ENCODE measurements at places on chromosomes 3 and 15.

- no peak for DNase-seq
Measured at GRCh38 chr3:106957029-106957428, 420.2 kb upstream of the CCDC54 start.

- no peak for DNase-seq
Measured at GRCh38 chr3:87311309-87311708, 34.9 kb upstream of the POU1F1 start.

- no peak for DNase-seq
Measured at GRCh38 chr3:133329626-133330025, 70.2 kb upstream of the BFSP2 start.

- no peak for DNase-seq
Measured at GRCh38 chr3:9139366-9139765, 110.1 kb downstream of the SRGAP3 start.

DNA sequence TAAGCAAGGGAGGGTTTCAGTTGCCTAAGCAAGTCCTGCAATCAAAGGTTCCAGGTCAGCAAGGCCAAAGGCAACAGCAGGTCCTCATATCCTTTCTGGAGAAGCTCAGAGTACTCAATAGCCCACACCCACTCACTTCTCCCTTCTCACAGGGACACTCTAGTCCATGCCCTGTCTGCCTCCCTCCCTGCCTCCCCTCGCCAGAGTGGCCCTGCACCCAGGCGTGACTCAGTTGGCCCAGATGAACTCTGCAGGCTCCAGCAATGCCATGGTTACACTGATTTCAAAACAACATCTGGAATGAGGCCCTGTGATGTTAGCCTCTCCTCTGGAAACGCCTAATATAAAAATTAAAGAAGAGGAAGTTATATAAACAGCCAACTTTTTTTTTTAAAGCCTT lies 32.9 kb downstream of the IL16 start:
- DNase-seq, result peak; percentile 66

- DNase-seq, result no peak
Measured at GRCh38 chr3:141360888-141361598, 7.3 kb upstream of the ZBTB38 start.

DNA sequence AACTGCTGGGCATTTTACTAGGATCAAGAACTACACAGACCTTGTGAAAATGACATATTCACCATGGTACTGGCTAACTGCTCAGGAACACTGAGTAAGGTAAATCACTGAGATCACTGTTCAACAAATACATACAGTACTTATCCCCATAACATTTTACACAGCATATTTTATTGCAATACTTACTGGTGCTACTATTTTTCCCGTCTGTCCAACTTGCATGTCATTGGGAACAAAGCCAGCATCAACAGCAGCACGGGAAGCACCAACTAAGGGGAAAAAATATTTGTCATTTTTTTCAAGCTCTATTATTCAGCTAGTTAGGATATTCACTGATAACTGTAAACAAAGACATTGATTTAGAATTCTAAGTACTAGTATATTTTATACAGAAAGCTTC lies 37.0 kb downstream of the ETFA start:
- no peak for DNase-seq

- DNase-seq, result no peak
Measured at GRCh38 chr15:58665672-58666071, 83.8 kb downstream of the ADAM10 start.

DNA sequence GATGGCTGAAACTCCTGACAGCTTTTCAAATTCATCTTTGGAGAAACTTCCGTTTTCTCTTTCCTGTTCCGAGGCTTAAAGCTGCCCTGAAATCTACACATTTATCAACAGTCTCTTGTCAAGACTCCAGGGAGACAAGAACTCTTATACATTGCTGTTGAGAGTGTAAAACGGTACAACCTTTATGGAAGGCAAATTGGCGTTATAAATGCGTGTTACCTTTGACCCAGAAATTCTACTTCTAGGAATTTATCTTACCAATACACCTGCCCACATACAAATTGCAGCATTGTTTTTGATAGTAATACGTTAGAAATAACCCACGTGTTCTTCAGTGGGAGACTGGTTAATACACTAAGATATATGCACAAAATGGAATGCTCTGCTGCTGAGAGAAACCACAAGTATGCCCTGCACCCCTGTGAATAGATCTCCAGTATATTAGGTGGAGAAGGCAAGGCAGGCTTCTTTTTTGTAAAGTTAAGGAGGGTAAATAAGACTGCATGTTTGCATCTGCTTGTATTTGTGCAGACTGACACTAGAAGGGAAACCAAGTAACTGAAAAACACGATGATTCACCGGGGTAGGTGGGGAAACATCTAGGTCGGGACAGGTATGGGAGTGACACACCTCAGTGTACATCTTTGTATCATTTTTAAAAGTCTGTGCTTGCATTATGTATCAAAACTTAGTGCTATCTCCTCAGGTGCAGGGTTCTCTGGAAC lies 97.5 kb downstream of the IGF1R start:
- DNase-seq, result no peak

DNA sequence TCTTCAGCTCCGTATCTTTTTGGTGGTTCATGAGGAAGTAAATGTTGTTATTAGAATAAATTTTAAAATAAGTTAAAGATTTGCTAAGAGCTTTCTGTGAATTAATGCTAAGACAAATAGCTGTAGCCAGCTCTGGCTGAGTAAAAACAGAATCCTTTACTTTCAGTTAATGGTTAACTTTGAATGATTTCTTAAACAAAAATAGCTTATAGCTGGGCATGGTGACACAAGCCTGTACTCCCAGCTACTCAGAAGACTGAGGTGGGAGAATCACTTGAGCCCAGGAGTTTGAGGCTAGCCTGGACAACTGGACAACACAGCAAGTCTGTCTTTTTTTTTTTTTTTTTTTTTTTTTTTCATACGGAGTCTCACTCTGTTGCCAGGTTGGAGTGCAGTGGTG lies 25.0 kb downstream of the TCAIM start:
- no peak for DNase-seq

DNA sequence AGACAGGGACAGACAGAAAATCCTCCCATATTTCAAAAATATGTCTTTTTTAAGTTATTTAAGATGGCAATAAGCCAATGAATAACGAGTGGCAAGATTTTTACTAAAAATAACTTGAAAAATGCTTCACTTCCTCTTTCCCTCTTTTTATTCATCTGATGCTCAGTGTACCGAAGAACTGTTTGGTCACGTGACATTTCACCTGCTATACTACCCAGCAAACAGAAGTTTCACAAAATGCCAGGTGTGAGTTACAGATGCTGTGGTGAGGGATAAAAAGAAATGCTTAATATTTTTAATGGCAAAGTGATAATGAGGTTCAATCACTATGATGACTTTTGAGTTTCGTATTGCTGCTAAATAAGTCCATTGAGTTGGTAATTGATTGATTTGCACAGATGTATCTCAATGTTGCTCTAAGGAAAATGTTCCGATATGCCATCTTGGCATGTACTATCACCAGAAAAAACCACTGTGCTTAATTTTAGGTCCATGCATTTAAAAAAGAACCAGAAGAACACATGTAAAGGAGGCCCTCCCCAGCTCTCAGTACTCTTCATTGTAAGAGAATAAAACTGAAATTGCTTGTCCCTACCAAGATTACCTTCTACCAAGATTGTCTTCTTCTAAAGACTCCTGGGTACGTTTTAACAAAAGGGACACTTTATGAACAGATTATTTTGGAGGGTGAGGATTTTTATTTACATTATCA lies 26.0 kb upstream of the SEC62 start:
- DNase-seq, result no peak

DNA sequence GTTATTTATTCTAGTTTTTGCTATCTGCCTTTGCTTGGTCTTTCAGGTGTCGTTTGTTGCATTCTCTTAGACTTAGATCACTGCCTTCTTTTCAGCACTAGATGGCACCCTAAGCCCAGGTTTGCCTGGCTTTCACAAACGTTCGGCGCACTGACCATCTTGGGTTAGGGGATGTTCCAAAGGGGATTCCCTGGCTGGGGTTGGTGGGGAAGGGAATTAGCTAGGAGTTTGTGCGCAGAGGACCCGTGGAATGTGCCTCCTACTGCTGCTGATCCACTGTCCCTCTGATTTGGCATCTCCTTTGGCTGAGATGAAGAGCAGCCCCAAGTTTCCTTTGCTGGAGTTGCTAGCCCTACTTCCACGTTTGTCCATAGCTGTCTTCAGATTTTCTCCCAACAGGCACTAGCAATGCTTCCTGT lies 33.9 kb downstream of the PFN2 start:
- DNase-seq, result peak; percentile 16

GRCh38 chr3:12902181-12902999 lies 61.0 kb upstream of the RPL32 start:
- no peak for DNase-seq

DNA sequence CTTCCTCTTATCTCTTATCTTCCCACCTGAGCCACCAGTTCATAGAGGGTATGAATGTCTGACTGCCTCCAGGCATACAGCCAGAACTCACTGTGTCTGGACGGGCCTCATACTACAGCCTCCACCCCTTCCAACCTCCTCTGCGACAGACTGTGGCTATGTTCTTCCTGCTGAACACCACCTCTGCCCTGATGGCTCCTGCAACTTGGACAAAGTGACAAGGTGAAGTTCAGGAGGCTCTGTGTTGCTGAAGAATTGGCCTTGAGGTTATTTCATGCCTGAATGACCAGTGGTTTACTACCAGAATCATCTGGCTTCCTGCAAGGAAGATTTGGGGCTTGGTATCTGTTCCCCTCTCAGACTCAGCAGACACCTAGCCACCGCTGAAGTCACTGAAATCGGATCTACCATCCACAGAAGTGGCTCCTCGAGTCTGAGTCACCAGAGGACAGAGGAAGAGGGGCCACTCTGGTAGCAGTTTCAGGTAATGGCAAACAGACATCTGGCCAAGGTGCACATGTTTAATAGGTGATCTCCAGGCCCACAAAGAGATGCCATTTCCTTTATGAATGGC lies 14.2 kb upstream of the ULK3 start:
- no peak for DNase-seq

GRCh38 chr3:105274958-105275357 lies 91.8 kb upstream of the ALCAM start:
- no peak for DNase-seq

DNA sequence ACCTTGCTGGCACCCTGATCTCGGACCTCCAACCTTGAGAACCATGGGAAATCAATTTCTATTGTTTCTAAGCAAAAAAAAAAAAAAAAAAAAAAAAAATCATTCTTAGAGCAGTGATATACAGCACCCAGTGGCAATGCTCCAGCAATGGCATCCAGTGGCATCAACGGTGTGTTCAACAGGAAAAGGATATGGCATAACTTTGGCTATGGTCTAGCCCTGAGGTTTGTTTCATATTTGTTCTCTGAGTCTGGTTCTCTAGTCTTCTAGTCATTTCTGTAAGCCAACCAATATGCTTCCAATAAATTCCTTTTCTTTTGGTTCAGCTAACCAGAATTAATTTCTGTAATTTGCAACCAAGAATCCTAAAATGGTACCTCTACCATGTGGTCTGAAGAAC lies 19.2 kb downstream of the DENND4A start:
- DNase-seq, result no peak

DNA sequence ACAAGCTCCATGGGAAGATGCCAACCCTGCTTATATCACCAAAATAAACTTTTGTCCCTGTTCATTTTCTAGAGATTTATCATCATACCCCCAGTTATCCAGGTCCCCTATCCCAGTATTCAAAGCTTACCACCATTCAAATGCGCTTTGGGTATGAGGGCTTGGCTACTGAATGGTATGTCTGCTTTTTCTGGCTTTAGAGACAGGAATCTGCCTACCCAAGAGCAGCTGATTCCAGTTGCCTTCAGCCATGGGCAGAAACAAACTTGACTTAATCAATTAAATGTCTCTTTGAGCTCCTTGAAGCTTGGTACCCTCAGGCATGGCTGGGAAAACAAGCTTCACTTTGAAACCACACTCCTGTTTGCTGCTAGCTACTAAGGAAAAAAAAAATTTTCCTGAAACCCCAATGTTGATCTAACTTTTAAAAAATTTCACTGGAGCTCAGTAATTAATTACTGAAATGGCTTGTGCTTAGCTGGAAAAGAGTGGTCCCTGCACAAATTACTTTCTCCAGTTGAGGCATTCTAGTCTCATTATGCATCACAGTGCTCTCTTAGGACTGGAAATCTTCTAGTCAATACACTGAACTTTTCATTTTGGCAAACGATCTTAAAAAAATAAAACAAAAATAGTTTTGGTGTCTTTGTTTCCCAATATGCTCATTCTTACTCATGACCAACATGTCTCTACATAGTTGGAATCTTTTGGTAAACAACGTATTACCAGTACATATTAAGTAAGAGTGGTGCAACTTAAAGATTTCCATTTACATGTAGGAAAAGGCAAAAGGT lies 242.8 kb downstream of the DTWD1 start:
- DNase-seq, result no peak

GRCh38 chr15:44035781-44036699 lies 159.0 kb downstream of the FRMD5 start:
- DNase-seq, result no peak

GRCh38 chr3:87227835-87228144 lies 681 bp downstream of the CHMP2B start:
- no peak for DNase-seq

- no peak for DNase-seq
Measured at GRCh38 chr15:99707473-99708270, 25.6 kb downstream of the LYSMD4 start.

DNA sequence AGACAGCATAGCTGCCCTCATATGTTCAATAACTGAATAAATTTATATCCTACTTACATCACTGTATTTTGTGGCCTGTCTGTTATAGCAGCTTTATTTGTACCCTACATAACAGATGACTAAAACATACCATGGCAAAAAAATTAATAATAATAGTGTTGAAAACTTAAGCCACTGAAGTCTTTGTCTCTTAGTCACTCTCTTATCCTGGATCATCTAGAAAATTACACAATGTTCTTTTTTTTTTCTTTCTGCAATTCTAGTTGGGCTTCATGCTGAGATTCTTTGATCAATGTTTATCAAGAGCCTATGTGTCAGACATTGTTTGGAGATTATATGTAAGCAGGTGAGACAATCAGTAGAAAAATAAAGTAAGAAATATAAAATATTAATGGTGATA lies 519.3 kb upstream of the ARPP21 start:
- no peak for DNase-seq

GRCh38 chr3:154428286-154429206 lies 1.4 kb downstream of the GPR149 start:
- no peak for DNase-seq

DNA sequence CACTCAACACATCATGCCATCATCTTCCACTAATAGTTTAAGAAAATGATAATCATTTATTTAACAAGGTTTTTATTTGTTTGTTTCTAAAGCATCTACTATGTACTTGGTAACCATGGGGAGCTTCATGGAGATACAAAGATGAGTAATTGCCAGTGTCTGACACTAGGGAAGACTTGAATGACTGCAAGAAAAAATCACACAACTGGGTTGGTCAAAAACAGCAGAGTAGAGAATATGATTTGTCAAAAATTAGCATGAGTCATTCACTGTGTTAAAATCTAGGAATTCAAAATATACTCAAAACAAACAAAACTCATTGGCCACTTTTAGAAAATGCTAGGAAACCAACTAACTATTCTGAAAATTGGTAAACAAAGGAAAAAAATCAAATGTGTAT lies 6.3 kb downstream of the BNC1 start:
- DNase-seq, result no peak

Measured in uterus (tissue), 4 donors.